ENCODE measurements at places on chromosomes 11 and 22. TPM values are rescaled to one million over a fixed set of nuclear protein-coding genes. Genes with fewer than 3 reads are reported as not detected.
A peak's percentile ranks its signal among the peaks of the same experiment; 100 is the strongest.

- DNase-seq: no peak
These were observed 33.6 kb upstream of the MPPED2 start for GRCh38 chr11:30619767-30620166.

- DNase-seq: no peak
These were observed 21.1 kb upstream of the ALG8 start for GRCh38 chr11:78160557-78160956.

GRCh38 chr11:87020336-87020735, 17.4 kb upstream of the TMEM135 start:
- no peak for DNase-seq

DNA sequence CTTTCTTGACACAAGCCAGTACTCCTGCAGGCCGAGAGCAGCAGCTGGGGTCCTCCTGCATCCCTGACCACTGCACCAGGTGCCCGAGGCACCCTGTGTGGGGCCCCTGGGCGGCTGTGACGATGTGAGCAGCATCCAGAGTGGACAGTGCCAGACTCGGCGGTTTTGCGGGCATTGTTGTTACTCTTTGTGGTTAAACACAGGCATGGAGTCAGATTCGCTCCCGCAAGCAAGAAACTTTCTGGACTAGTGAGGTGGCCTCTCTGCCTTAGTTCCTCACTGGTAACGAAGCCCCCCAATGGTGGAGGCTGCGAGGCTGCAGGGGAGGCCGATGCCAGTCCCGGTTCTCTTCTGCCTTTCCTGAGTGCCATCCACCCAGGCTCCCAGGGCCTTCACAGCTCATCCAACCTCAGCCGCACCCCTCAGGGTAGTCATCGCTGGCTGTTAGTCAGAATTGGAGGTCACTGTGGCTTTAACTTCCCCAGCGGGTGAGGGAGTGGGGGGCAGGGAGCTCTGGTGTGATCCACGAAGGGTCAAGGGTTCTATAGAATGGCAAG, 3.7 kb upstream of the CLDN5 start:
- no peak for DNase-seq

DNA sequence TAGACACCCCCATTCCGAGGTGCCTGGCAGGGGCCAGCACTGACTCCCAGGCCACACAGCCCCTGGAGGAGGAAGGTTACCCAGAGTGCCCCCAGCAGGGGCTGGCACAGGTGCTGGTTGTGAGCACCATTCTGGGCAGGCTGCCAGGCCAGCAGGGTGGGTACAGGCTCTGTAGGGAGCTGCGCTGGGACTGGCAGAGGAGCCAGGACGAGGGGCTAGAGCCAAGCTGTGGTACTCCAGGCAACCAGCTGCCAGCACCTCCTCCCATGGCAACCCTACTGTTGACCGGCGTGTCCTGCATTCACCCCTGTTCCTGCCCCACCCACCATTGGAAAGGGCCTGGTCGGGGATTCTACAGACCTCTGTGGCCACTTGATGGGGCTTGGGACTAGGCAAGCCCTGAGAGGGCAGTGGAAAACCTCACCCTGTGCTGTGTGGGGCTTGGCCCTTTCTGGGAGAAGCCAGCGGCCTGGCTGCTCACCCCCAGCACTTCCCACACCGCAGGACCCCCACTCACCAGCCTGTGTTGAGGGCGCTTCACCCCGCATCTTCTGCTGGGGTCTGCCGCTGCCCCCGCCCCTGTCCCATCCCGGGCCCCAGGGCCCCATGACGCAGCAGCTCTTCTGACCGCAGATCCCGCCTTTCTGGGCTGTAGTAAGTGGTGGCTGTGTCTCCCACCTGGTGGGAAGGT, 1.9 kb downstream of the CLDN5 start:
- no peak for DNase-seq

- no peak for DNase-seq
These were observed 47.3 kb downstream of the TENM4 start for GRCh38 chr11:79393362-79394043.

- DNase-seq: no peak
These were observed 687 bp downstream of the ALKBH8 start for GRCh38 chr11:107564877-107565218.

DNA sequence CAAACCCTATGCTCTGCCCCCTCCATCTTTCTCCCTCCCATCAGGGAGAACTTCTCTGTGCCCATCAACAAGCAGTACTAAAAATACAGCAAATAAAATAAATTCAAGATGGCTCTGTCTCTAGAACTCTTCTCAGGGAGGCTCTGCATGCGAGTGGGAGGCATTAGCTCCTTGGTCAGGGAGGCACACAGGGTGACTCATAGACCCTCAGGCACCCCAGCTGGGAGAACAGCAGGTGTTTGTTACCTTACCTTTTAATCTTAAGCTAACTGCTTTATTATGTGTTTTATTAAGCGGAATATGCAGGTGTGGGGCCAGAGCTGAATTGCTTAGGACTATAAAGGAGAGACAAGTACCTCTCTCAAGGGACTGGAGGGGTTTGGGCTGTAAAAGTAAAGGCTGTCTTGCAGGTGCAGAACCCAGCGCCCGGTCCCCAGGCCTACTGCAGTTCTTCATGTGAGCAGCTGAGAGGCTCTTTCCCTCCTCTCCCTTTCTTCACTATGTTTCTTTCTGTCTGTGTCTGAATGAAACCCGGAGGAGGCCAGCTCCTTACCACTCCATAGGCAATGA, 20.8 kb downstream of the CSNK2A3 start:
- DNase-seq: no peak

- no peak for DNase-seq
These were observed 42.0 kb upstream of the CXCR5 start for GRCh38 chr11:118841469-118842242.

- no peak for DNase-seq
These were observed 287.9 kb downstream of the SWAP70 start for GRCh38 chr11:9951807-9952206.

GRCh38 chr11:68958211-68958610, 22.6 kb downstream of the MRGPRD start:
- DNase-seq: no peak

GRCh38 chr11:3995307-3995706, 99.3 kb upstream of the RRM1 start:
- DNase-seq: no peak

DNA sequence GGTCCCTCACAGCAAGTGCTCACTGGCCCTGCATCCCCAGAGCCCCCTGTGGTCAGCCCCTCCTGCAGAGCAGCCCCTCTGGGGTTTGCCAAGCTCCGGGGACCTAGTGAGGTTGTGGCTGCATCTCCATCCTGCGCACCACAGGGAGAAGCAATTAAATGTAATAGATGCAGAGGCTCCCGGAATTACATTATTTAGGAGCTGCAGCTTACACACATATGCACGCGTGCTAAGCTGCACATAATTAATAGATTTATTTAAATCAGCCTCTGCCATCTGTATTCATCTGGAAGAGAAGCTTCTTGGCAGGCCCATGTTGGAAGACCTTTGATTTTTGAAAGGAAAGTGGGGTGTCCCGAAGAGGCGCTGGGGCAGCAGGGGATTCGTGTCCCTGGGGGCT, 1271.5 kb downstream of the BRD1 start:
- DNase-seq: no peak

DNA sequence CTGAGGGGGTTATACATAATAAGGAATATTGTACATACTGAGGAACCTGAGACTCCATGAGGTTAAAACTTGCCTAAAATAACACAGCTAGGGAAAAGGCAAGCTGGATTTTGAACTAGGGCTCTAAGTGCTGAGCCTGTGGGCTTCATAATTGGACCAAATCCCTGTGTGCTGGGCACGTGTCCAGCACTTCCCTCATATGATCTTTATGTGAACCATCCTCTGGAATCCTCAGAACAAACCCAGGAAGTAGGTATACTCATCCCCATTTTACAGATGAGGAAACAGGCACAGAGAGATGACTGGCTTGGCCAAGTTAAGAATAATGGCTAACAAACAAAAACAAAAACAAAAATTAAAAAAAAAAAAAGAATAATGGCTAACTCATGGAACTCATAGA, 14.9 kb downstream of the RTN4RL2 start:
- DNase-seq: no peak

GRCh38 chr11:35619855-35620640, 1.8 kb downstream of the FJX1 start:
- DNase-seq: peak; percentile 74

DNA sequence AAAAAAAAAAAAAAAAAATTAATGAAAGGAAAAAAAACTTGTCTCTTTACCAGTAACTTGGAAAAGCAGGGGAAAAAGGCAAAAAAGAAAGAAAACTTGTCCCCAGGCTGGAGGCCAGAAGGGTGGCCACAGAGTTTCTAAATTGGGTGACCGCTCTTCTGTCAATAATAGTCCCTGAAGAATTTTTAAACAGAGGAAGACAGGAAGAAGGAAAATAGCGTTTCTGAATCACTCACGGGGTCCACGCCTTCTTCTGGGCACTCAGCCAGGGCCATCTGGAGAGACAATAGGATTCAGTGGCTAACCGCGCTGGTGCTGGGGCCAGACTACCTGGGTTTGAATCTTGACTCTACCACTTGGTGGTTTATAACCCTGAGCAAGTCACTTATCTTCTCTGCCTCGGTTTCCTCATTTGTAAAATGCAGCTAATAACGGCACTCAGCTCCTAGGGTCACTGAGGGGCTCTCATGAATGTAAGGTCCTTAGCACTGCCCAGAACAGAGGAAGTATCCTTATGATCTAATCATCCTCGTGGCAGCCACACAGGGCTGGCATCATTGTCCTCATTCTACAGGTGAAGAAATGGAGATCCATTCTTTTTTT, 7.0 kb downstream of the C11orf86 start:
- DNase-seq: peak; percentile 91

- no peak for DNase-seq
These were observed 36.1 kb downstream of the GNB1L start for GRCh38 chr22:19818324-19819207.

DDI1 gene
- not detected for total RNA-seq

GGTLC3 gene
- not detected for total RNA-seq

AP5B1 gene
- total RNA-seq: 6.1 TPM

HIKESHI gene
- total RNA-seq: 51.5 TPM

MIAT gene
- total RNA-seq: 0.38 TPM

TMPRSS4 gene
- not detected for total RNA-seq

NOX4 gene
- 1.5 TPM for total RNA-seq

IL18 gene
- 1.8 TPM for total RNA-seq

HTR3A gene
- total RNA-seq: not detected

Measured in Right ventricle myocardium inferior (tissue), 1 donor.